HuH-7 (cell line): ENCODE measurements at places on chromosomes 1 and 21.
A peak's percentile ranks its signal among the peaks of the same experiment; 100 is the strongest.

GRCh38 chr1:192580351-192580962 lies 4.9 kb downstream of the RGS1 start:
- DNase-seq, result peak; percentile 8

DNA sequence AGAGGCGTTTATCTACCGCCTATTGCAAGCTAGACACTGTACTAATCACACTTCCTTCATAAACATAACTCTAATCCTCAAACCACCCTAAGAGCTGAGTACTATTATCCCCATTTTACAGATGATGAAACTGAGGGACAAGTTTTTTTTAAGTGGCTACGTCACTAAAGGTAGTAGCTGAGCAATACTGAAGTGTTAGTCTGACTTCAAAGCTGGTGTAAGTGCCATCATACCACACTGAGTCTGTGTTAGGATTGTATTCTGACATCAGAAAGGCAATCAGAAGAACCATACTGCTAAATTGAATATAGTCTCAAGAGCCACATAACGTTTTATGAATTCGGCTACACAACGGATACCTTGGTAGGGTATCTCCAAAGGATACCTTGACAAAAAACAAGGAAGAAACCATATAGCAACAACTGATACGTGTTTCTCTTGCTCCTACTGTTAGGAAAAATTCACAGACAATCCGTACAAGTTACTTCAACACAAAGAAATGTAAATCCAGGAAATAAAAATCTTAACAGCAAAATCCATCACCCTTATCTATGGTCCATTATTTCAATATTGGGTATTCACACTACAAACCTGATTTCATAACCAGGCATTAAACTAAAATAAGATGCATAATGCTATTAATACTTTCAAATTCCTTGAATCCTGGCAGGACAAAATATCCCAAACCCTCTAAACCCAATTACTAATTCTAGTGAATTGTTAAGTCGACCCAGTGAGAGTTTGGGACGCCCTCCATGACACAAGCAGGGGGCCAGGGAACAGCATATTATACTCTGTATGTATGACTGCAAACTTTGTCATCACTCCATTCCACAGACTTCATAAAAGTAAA lies 1.6 kb downstream of the TP53BP2 start:
- no peak for DNase-seq

- DNase-seq, result no peak
These were observed 56.0 kb downstream of the ADARB1 start for GRCh38 chr21:45130324-45130774.

- DNase-seq, result peak; percentile 12
These were observed 1.2 kb downstream of the MIER1 start for GRCh38 chr1:66925944-66926343.

DNA sequence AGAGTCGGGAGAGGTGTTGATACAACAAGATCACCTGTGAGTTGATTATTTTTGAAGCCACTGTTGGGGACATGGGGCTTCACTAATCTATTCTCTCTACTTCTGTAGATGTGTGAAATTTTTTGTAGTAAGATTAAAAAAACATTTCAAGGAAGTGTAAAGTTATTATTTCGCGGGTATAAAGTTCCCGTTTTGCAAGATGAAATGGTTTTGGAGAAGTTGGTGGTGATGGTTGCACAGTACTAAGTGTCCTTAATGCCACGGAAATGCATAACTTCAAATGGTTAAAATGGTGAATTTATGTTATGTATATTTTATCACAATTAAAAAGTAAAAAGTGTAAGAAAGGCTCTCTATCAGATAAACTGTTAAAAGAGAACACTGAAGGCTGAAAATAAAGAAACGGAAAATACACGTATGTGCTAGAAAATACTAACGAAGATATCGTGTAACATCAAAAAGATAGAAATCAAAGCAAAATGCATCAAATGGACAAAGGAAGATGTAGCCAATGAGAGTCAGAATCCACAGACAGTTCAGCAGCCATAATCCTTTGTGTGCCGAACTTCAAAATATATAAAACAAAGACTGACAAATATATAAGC lies 2.9 kb upstream of the ITGB2 start:
- DNase-seq, result no peak

- no peak for DNase-seq
These were observed 29.5 kb downstream of the LIN9 start for GRCh38 chr1:226279498-226279897.

- DNase-seq, result peak; percentile 55
These were observed 24.5 kb downstream of the CLIC6 start for GRCh38 chr21:34693192-34693810.

- DNase-seq, result peak; percentile 58
These were observed 48.0 kb upstream of the ZC3H11B start for GRCh38 chr1:219660666-219661463.

DNA sequence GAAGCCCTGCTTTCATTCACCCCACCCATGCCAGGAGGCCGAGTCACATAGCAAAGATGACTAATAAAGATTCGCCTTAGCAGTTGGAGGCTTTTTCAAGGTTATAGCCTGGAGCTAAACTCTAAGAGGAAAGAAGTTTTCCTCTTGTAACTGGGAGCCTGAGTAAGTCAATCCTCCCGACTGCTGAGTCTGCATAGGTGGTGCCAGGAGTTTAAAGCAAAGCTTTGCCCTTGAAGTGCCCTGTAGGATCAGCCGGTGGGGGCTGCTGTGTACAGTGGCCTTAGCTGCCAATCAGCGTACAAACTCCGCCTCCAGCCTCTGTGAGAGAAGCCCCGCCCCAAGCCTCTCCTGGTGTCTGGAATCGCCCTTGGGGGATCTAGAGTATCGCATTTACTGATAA lies 147.5 kb upstream of the SPATA6 start:
- no peak for DNase-seq

- DNase-seq, result no peak
These were observed 34.8 kb downstream of the KCNAB2 start for GRCh38 chr1:6080469-6080868.

- no peak for DNase-seq
These were observed 87.7 kb upstream of the POU3F1 start for GRCh38 chr1:38134294-38134755.

DNA sequence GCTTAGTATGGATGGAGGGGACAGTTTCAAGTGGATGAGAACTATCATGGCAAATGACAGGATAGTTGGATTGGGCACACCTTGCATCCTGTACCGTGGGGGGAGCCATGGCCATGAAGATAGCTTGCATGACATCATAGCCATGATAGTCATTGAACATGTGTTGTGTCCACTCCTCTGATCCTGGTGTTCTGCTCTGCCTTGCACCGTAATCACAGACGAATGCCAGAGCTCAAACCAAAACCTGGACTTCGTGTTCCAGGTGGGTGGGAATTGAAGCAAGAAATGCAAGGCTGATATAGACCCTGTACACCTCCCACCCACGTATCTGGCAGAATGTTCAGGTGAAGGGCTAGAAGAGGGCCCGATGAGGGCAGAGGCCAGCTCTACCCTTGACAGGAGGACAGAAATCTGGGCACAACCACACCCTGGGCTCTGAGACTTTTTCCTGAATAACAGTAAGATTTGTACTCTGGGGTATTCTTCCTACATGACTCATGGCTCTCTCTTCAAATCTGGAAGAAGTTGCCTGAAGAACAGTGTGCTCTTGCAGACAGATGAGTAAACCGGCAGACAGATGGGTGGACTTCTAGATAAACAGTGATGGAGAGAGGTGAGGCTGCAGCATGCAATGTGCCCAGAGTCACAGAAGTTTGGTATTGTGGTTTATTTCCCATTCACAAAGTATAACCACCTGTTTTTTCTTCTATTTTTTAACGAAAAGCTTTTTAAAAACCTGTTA lies 45.0 kb downstream of the KCNJ6 start:
- no peak for DNase-seq

GRCh38 chr1:246450611-246451251 lies 56.3 kb downstream of the SMYD3 start:
- peak; percentile 31 for DNase-seq

DNA sequence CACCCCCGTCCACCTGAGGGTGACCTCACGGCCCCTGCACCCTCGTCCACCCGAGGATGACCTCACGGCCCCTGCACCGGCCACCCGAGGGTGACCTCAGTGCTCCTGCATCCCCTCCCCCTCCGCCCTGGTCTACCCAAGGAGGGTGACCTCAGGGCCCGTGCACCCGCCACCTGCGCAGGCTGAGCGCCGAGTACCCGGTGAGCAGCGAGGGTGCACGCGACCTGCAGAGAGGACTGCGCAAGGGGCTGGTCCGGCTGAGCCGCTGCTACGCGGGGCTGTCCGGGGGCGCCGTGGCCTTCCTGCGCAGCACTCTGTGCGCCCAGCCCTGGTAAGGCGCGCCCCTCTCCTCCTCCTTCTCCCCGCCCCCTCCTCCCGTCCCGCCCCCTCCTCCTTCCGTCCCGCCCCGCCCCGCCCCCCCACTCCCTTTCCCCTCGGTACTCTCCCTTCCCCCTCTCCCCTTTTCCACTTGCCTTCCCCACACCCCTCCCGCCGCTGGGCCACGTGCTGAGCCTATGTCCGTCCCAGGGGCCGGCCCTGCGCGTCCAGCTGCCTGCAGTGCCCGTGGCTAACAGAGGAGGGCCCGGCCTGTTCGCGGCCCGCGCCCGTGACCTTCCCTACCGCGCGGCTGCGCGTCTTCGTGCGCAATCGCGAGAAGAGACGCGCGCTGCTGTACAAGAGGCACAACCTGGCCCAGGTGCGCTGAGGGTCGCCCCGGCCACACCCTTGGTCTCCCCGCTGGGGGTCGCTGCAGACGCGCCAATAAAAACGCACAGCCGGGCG lies 28.4 kb downstream of the TRIM11 start:
- DNase-seq, result peak; percentile 95

DNA sequence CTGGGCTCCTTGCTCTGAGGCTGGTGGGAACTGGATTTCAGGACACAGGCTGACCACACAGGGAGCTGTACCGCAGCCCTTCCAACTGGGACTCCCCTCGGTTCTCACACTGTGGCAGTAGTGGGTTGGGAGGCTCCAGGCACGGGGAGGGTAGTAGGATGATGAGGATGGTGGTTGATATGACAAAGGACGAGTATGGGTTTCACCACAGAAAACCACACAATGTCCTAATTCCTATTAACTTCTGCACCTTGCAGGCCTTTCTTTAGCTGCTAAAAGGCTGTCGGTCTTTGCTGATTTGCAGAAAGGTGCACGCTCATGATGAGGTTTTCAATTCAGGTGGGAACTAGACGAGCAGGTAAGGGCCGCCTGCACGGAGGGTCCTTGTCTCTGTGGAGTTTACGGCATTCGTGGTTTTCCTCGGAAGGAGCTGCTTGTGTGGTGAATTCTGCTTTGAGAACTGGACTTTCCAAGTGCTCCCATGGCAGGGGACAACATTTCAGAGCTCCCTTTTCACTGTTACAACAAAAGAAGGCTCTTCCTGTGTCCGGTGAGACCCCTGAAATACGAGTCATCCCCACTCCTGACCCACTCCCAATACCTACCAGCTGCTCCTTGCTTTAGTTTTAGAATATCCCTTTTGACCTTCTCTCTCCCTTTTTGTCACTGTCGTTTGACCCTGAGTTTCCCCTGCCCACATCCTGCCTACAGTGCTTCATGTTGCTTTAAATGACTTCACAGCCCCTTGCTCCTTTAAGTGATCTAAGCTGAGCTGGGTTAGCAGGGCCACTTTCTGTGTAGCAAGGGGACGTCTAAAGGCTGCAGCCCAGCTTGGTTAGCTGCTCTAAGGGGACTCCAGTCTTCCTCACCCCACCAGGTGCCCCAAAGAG lies 125.1 kb downstream of the MRPS6 start:
- DNase-seq, result no peak

DNA sequence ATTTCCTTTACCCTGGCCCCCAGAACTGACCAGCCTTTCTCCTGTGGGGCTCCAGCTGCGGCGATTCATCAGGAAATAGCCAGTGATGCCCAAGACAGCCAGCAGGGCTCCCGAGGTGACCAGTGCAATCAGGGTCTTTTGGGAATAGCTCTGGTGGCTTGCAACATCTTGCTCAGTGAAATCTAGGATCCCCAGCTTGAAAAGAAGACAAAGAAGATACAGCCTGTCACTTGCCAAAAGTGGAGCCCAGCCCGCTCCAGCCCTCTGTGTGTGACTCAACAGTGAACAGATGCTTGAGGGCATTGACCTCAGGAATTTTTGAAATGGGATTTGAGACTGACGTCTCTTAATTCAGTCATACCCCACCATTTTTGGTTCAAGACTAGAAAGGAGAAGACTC lies 22.3 kb downstream of the CD34 start:
- DNase-seq, result no peak

DNA sequence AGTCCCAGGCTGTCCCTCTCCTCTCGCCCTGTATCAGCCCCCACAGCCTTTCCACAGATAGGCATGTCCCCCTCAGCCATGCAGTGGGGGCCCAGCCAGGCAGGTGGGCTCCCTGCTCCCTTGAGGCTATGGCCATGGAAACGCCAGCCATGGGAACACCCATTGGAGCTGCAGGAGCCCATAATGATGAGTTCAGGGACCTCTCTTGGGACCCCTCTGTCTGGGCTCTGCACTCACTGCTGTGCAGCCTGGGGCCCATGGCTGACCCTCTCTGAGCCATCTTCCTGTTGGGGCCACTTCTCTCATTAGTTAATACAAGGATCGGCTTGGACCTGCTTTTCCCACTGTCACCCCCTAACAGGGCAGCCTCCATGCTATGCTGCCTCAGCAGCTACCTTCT lies 33.2 kb downstream of the WNT3A start:
- no peak for DNase-seq

DNA sequence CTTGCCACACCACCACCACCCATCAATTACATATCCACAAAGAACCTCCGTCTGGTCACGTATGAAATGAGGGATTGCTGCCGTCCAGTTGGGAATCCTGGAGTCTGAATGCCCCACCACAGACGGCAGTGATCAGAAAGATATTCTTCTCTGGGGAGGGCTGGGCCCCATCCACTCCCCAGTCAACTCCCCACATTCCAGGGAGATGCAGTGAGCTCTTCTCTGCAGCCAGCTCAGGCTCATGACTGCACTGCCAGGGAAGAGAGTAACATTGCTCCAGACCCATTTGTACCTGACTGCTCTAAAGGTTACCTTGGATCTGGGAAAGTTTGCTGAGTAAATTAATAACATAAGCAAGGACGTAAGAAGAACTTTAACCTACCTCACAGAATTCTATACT lies 18.3 kb downstream of the DEGS1 start:
- no peak for DNase-seq

GRCh38 chr1:246540738-246541491 lies 25.1 kb downstream of the TFB2M start:
- DNase-seq, result no peak

DNA sequence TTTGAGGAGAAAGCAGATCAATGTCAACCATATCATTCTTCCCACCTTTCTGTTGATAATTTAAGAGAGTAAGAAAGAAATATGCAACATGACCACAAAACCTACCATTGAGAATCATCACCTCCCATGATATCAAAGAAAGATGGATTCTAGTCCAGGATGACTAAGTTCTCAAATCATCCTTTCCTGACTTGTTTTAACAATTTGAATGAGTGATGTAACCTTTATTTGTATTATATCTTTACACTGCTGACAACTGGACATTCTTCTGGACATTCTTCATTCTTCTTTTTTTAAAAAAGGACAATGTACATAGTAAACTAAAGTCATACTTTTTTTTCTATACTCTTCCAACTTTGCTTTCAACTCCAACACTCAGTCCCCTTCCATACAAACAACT lies 9.5 kb downstream of the PSMB4 start:
- no peak for DNase-seq
